ENCODE measurements at places on chromosomes 5 and 9.

GRCh38 chr5:155616779-155617392 is 603.3 kb downstream of the KIF4B start:
- DNase-seq = peak; percentile 4

DNA sequence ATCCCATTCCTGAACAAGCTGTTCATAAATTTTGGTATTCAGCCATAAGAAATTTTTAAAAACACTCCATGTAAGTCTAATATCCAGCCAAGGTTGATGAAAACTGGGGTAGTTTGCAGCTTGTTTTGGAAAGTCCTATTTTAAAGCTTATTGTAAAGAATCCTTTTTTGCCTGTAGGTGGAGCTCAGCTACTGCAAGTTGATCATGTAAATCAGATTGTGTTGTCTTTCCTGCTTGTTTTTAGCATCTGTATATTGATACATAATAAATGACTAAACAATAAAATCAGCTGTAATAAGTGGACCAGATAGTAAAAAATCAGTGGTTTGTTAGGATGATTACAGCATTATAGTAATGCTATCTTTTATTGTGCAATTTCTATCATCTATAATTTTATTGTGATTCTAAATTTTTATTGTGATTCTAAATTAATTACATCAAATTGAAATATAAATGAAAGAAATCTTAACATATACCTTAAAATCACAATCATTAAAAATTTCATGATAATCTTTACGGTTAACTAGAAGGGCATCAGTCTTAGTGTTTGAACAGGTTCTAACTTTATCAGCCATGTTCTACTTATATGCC is 42.4 kb downstream of the CWC27 start:
- DNase-seq = no peak

GRCh38 chr5:95797301-95797700 is 25.2 kb downstream of the GLRX start:
- DNase-seq = no peak

- no peak for DNase-seq
These were observed at the start of gene COL15A1 for GRCh38 chr9:98943682-98944056. Gene COL15A1, plus strand, starts transcription at chr9:98943907. Its CDS starts 155 bp downstream, at chr9:98944062.

GRCh38 chr5:43649256-43649655 is 46.3 kb downstream of the NNT start:
- no peak for DNase-seq

GRCh38 chr5:38563624-38564023 is 7.2 kb upstream of the LIFR start:
- DNase-seq = no peak

DNA sequence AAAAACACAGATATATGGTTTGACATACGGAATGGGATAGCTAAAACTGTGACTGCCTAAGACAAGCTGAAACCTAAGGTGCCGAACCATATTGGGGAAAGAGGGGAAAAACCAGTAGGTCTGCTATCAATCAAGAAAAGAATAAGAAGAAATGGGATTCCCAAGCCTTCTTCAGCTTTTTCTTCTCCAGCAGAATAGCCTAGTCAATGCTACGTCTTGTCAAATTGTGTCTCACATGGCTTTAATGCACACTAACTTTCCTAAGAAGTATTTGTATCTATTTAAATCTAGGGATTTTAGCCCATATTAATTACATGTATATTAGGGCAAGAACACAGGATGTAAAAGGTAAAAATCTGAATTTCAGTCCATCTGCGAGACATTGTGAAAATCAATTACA is 797 bp upstream of the FBXO38 start:
- DNase-seq = no peak

DNA sequence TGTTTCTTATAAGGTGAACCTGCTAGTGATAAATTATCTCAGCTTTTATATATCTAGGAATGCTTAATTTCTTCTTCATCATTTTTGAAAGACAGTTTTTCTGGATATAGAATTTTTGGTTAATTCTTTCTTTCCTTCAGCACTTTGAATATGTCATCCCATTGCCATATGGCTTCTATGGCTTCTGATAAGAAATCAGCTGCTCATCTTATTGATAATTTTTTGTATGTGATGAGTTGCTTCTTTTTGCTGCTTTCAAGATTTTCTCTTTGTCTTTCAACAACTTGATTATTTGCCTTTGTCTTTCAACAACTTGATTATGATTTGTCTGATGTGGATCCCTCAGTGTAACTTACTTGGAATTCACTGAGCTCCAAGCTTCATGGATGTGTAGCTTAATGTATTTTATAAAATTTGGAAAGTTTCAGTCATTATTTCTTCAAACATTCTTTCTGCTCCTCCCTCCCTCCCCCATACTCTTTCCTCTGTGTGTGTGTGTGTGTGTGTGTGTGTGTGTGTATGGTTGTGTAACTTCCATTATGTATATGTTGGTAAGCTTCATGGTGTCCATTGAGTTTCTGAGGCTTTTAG is 243.9 kb downstream of the TLE1 start:
- no peak for DNase-seq

DNA sequence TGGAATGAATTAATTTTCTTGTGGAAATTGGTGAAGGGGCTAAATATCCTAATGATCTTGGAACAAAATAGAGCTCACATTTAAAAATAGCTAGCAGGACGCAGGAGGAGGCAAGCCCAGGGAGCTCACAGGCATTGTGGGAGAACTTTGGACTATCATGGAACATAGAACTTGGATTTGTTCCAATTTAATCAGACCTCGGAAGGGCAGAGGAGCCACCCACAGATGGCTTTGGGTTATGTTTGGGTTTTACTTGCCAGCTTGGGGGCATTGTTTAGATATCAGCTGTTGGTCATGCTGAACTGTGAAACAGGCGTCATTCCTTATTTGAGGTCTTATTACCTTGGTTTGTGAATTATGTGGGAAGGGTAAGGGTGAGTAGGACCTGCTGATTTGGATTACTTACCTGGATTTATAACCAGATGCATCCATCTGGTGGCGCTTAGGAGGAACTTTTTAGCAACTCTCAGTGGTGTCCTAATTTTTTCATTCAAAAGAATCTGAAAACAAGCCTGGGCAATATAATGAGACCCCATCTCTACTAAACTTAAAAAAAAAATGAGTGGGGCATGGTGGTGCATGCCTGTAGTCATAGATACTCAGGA is 14.1 kb upstream of the PTGR1 start:
- DNase-seq = no peak

- DNase-seq = no peak
These were observed 124.5 kb upstream of the PRLR start for GRCh38 chr5:35354751-35355150.

GRCh38 chr9:129602598-129603415 is 18.1 kb downstream of the C9orf50 start:
- no peak for DNase-seq
